ENCODE measurements at places on chromosomes 1 and 21. TPM values are rescaled to one million over a fixed set of nuclear protein-coding genes. Genes with fewer than 3 reads are reported as not detected.

The YOD1 gene
- polyA plus RNA-seq, result 14.2 TPM

The CTNNBIP1 gene
- 50.1 TPM for polyA plus RNA-seq

The SELL gene
- 2.8 TPM for polyA plus RNA-seq

The LAPTM5 gene
- polyA plus RNA-seq, result 19.4 TPM

The TMEM52 gene
- 0.85 TPM for polyA plus RNA-seq

The FAM43B gene
- polyA plus RNA-seq, result 1.2 TPM

The OR10J1 gene
- 0.03 TPM for polyA plus RNA-seq

The BATF3 gene
- 1.4 TPM for polyA plus RNA-seq

The TRIM17 gene
- 4.6 TPM for polyA plus RNA-seq

The TMCC2 gene
- polyA plus RNA-seq, result 7.6 TPM

The YTHDF2 gene
- 83.1 TPM for polyA plus RNA-seq

The C1orf185 gene
- not detected for polyA plus RNA-seq

The RBP7 gene
- polyA plus RNA-seq, result 38.9 TPM

The UQCRHL gene
- polyA plus RNA-seq, result 2.0 TPM

The LAMC2 gene
- polyA plus RNA-seq, result 5.3 TPM

The RNF186 gene
- 0.56 TPM for polyA plus RNA-seq

The CLCNKB gene
- 37.3 TPM for polyA plus RNA-seq

The LCK gene
- polyA plus RNA-seq, result 4.3 TPM

The IQCC gene
- polyA plus RNA-seq, result 7.0 TPM

The CLCNKA gene
- 24.5 TPM for polyA plus RNA-seq

The LCE1A gene
- not detected for polyA plus RNA-seq

The HUNK gene
- 18.0 TPM for polyA plus RNA-seq

The NRIP1 gene
- 57.3 TPM for polyA plus RNA-seq

The OXCT2 gene
- 0.53 TPM for polyA plus RNA-seq

The FOXD2 gene
- 9.3 TPM for polyA plus RNA-seq

The TMIGD3 gene
- polyA plus RNA-seq, result 1.2 TPM

The SDHC gene
- polyA plus RNA-seq, result 229 TPM

The RUNX3 gene
- 0.51 TPM for polyA plus RNA-seq

The RGS18 gene
- polyA plus RNA-seq, result 2.2 TPM

The ZBTB7B gene
- 17.1 TPM for polyA plus RNA-seq

The MATN1 gene
- polyA plus RNA-seq, result 0.21 TPM

The EFHD2 gene
- 17.3 TPM for polyA plus RNA-seq

The OR2G6 gene
- not detected for polyA plus RNA-seq

All from left renal cortex interstitium (tissue), 4 donors.